ENCODE measurements at places on chromosomes 11 and 22. TPM values are rescaled to one million over a fixed set of nuclear protein-coding genes. Genes with fewer than 3 reads are reported as not detected.

Gene PLXNB2
- 123 TPM for polyA plus RNA-seq

Gene WT1
- polyA plus RNA-seq = 0.59 TPM

Gene OTOG
- not detected for polyA plus RNA-seq

Gene RAG2
- polyA plus RNA-seq = not detected

Gene OR52H1
- polyA plus RNA-seq = not detected

Measured in lung (tissue), 17 donors.